SJSA1 (cell line): ENCODE measurements at places on chromosomes 16 and 17. TPM values are rescaled to one million over a fixed set of nuclear protein-coding genes. Genes with fewer than 3 reads are reported as not detected.

Gene CRHR1
- not detected in 2 replicates for total RNA-seq

Gene TPSB2
- total RNA-seq: not detected in 2 replicates

Gene RFWD3
- total RNA-seq: 39.6 and 61.9 TPM in 2 replicates

Gene NAA38
- total RNA-seq: 90.7 and 148 TPM in 2 replicates

Gene OR2C1
- total RNA-seq: 0.08 TPM in 1 of 2 replicates, not detected in the other

Gene SMIM36
- not detected in 2 replicates for total RNA-seq

Gene RAMP2
- total RNA-seq: not detected in 2 replicates

Gene FAM83G
- total RNA-seq: 4.8 and 6.7 TPM in 2 replicates

Gene SLC47A1
- total RNA-seq: not detected in 2 replicates

Gene LDAF1
- 12.2 and 33.5 TPM in 2 replicates for total RNA-seq

Gene FA2H
- not detected in 2 replicates for total RNA-seq

Gene HOXB1
- total RNA-seq: not detected in 2 replicates

Gene MYH13
- total RNA-seq: not detected in 2 replicates

Gene WNK4
- 0.25 TPM in 1 of 2 replicates, not detected in the other for total RNA-seq

GRCh38 chr17:63151941-63152523, 186.0 kb downstream of the TANC2 start:
- H3K4me1 ChIP-seq: no peaks in the 10 kb centered on the region
- no peaks in the 10 kb centered on the region for H3K36me3 ChIP-seq

DNA sequence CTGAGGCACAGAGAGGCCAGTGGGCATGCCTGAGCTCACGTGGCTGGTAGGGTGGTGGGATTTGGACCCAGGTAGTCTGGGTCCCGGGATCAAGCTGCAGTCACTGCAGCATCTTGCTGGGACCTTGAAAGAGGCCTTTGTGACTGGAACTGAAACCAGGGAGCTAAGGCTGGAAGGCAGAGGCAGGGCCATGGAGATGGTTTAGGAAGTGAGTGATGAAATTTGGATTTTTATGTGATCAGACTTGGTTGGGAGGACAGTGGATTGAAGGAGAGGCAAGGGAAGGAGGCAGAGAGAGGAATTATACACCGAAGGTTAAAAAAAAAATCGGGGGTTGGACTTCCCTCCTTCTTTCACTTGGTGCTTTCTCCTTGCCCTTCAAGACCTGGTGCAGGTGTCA, 255.4 kb upstream of the CACNG5 start:
- no peaks in the 10 kb centered on the region for H3K36me3 ChIP-seq
- no peak overlapping the region for H3K27ac ChIP-seq
- peaks cover 27% of the 10 kb centered on the region for H3K4me1 ChIP-seq
- H3K27me3 ChIP-seq: no peaks in the 10 kb centered on the region
- DNase-seq: no peak

- H3K27ac ChIP-seq: no peak overlapping the region
- no peaks in the 10 kb centered on the region for H3K4me1 ChIP-seq
- no peak overlapping the region for H3K4me3 ChIP-seq
- H3K36me3 ChIP-seq: no peaks in the 10 kb centered on the region
- no peaks in the 10 kb centered on the region for H3K27me3 ChIP-seq
- DNase-seq: no peak
Observed at GRCh38 chr17:67289181-67289876, 44.3 kb upstream of the HELZ start.

DNA sequence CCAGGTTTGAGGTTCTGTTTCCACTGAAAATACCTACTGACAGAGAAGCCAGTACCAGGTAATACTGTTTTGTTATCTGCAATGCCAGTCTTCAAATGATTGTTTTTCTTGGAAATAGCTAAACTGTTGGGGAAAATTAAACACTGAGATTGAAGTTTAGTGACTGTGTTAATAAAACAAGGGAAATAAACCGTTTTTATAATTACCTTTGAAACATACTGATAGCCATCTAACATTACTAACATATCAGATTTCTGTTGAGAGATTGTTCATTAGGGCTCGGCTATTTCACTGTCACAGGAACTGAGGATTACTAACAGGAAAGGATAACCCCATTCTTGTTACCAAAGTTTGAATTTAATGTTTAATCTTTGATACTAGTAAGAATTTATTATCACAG, 42.1 kb downstream of the CYB5B start:
- no peaks in the 10 kb centered on the region for H3K27me3 ChIP-seq
- no peak overlapping the region for H3K27ac ChIP-seq
- peaks cover 25% of the 10 kb centered on the region for H3K36me3 ChIP-seq
- no peak for DNase-seq

- no peaks in the 10 kb centered on the region for H3K4me1 ChIP-seq
- no peak overlapping the region for H3K27ac ChIP-seq
- peaks cover 9% of the 10 kb centered on the region for H3K27me3 ChIP-seq
- no peak overlapping the region for H3K4me3 ChIP-seq
Observed at GRCh38 chr16:55842369-55843104, 9.6 kb upstream of the CES1 start.

- H3K27me3 ChIP-seq: no peaks in the 10 kb centered on the region
- H3K36me3 ChIP-seq: peaks cover 97% of the 10 kb centered on the region
- no peak overlapping the region for H3K27ac ChIP-seq
- H3K4me3 ChIP-seq: no peak overlapping the region
- H3K4me1 ChIP-seq: peaks cover 17% of the 10 kb centered on the region
Observed at GRCh38 chr17:63832455-63832854, 5.0 kb upstream of the FTSJ3 start.

- no peak overlapping the region for H3K4me3 ChIP-seq
- no peaks in the 10 kb centered on the region for H3K36me3 ChIP-seq
- no peak for DNase-seq
- no peaks in the 10 kb centered on the region for H3K27me3 ChIP-seq
- peaks cover 13% of the 10 kb centered on the region; the same call in 1 of the 2 replicates for H3K4me1 ChIP-seq
- no peak overlapping the region for H3K27ac ChIP-seq
Observed at GRCh38 chr16:88286301-88286923, 96.3 kb upstream of the ZNF469 start.

DNA sequence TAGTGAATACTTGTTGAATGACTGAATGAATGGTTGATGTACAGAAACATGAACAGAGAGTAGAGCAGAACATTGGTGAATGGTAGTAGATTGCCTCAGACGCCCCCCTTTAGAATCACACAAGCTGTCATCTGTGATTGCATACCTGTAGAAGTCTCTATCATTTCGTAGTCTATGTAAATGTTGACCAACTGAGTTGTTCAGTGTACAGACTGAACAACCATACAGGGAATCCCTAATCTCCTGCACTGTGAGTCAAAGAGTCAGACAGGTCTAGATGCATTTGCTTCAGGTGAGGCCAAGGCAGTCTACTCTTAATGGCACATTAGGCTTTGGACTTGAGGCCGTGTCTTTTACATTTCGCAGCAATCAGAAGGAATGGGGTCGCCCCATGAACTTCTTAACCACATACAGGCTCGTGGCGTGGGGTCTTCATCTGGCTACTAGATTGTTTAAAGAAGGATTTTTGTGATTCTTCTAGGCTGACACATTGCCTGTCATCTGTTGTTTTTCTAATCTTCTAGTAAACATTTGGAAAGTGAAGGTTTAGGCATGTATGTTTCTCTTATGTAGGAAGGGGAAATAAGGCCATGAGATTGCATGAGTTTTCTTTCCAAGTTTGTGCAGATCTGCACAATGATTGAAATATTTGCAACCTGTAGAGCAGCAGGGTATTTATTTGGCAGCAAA, 157.4 kb downstream of the WWOX start:
- H3K27me3 ChIP-seq: no peaks in the 10 kb centered on the region
- no peaks in the 10 kb centered on the region for H3K36me3 ChIP-seq
- no peak overlapping the region for H3K4me3 ChIP-seq
- peaks cover 62% of the 10 kb centered on the region for H3K4me1 ChIP-seq
- peak; percentile 87 for DNase-seq

- no peaks in the 10 kb centered on the region for H3K36me3 ChIP-seq
- peaks cover 21% of the 10 kb centered on the region for H3K4me1 ChIP-seq
- DNase-seq: no peak
- H3K27ac ChIP-seq: no peak overlapping the region
- H3K4me3 ChIP-seq: no peak overlapping the region
Observed at GRCh38 chr17:19357761-19358160, 4.8 kb downstream of the B9D1 start.

DNA sequence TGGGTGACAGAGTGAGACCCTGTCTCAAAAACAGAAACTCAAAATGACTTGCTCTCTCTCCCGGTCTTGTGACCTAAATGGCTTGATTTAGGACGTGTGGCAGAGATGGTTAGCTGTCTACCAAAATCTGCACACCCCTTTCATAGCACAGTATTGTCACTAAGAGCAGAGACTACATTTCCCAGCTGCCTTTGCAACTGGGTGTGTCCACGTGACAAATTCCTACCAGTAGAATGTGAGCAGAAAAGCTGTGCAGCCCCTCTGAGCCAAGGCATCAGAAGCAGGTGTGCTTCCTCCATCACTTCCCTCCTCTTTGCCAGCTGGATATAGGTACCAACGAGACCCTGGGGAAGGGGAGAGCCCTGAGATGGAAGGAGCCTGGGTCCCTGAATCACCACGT, 25.5 kb downstream of the GPR142 start:
- H3K27ac ChIP-seq: no peak overlapping the region
- H3K36me3 ChIP-seq: no peaks in the 10 kb centered on the region
- H3K27me3 ChIP-seq: no peaks in the 10 kb centered on the region
- no peaks in the 10 kb centered on the region for H3K4me1 ChIP-seq

GRCh38 chr16:75565640-75566039, 539 bp upstream of the GABARAPL2 start:
- peak overlapping the region; percentile 97 for H3K4me3 ChIP-seq
- H3K4me1 ChIP-seq: peaks cover 14% of the 10 kb centered on the region
- H3K27me3 ChIP-seq: peaks cover 21% of the 10 kb centered on the region; the same call in 1 of the 2 replicates
- DNase-seq: no peak
- H3K36me3 ChIP-seq: peaks cover 45% of the 10 kb centered on the region

- no peaks in the 10 kb centered on the region for H3K27me3 ChIP-seq
- DNase-seq: peak; percentile 66
- peaks cover 79% of the 10 kb centered on the region for H3K4me1 ChIP-seq
- no peaks in the 10 kb centered on the region for H3K36me3 ChIP-seq
Observed at GRCh38 chr17:48244121-48244711, 136.7 kb downstream of the SNX11 start.

GRCh38 chr17:76063875-76064546, 8.3 kb downstream of the SRP68 start:
- DNase-seq: no peak
- H3K4me1 ChIP-seq: no peaks in the 10 kb centered on the region
- peaks cover 90% of the 10 kb centered on the region for H3K36me3 ChIP-seq
- no peak overlapping the region for H3K4me3 ChIP-seq

DNA sequence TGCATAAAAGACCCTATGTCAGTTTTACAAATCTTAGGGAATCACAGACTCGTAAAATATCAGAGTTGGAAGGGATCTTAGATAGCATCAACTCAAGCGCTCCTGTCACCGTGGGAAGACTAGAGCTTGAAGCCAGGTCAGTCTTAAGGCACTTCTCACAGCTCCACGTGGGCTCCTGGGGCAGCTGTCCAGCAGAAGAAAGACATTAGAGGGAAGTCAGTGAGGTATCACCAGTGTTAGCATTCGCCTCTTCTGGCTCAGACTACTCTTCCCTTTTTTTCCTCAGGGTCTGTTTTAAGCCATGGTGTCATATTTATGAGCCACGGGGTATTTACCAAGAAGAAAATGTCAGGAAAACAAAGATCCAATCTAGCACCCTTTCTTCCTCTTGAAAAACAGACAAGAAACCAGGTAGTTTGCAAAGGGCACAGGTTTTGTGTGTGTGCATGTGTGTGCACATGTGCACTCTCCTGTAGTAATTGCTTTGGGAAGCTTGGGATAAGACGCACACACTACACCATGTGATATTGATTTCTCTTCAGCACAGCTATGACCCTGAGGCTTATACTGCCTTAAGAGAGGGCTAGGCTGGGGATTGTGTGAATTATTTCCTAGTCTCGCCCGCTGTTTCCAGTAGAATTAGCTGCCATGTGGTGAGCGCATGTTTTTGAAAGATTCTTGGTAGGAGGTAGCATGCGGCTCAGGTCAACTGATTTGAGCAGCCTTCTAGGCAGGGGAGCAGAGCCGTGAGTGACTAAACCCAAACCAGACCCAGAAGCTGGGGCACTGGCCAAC, 61.0 kb upstream of the ELAC2 start:
- no peak overlapping the region for H3K4me3 ChIP-seq
- H3K27ac ChIP-seq: no peak overlapping the region
- peaks cover 7% of the 10 kb centered on the region for H3K4me1 ChIP-seq
- no peaks in the 10 kb centered on the region for H3K27me3 ChIP-seq
- no peak for DNase-seq

- peaks cover 39% of the 10 kb centered on the region for H3K4me1 ChIP-seq
- H3K27ac ChIP-seq: peak within 1 kb of the TSS; percentile 63
- H3K4me3 ChIP-seq: peak within 1 kb of the TSS; percentile 95
Observed at GRCh38 chr17:38428112-38428642, at the start of gene ARHGAP23. Gene ARHGAP23 (plus strand): TSS chr17:38428464. CDS start chr17:38428486, 22 bp downstream.

DNA sequence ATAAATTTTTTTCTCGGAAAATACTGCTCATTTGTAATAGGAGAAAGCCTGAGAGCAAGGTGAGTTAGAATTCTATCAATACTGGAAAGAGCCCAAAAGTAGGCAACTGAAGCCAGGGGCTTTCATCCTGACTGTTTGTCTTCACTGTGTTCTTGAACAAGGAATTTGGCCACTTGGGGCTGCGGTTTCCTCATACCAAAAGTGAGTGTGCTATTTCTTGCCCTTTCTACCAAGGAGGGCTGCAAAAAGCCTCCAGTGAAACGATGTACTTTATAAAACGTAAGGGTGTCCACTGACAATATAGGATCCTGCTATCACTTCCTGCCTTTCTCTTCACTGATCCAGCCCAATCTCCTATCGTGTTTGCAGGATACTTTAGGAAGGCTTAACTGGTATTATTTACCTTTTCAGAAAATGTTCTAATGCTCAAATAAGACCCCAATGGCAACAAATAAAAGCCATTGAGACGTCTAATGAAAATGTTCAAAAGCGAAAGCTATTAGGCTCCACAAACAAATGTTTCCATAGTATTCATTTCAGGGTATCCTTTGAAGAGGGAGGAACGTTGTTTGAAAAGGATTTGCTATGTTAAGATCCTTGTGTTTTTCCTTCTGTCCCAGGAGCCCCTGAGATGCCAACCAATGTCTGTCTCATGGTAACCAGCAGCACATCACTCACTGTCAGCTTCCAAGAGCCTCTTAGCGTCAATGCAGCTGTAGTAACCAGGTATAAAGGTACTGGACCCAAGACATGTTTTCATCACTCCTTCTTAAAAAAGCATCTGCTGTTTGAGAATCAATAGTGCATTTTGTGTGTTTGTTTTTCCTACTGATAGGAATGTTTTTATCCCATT, 219.3 kb upstream of the NOG start:
- H3K4me3 ChIP-seq: no peak overlapping the region
- H3K4me1 ChIP-seq: peaks cover 24% of the 10 kb centered on the region
- no peak overlapping the region for H3K27ac ChIP-seq
- no peaks in the 10 kb centered on the region for H3K27me3 ChIP-seq

DNA sequence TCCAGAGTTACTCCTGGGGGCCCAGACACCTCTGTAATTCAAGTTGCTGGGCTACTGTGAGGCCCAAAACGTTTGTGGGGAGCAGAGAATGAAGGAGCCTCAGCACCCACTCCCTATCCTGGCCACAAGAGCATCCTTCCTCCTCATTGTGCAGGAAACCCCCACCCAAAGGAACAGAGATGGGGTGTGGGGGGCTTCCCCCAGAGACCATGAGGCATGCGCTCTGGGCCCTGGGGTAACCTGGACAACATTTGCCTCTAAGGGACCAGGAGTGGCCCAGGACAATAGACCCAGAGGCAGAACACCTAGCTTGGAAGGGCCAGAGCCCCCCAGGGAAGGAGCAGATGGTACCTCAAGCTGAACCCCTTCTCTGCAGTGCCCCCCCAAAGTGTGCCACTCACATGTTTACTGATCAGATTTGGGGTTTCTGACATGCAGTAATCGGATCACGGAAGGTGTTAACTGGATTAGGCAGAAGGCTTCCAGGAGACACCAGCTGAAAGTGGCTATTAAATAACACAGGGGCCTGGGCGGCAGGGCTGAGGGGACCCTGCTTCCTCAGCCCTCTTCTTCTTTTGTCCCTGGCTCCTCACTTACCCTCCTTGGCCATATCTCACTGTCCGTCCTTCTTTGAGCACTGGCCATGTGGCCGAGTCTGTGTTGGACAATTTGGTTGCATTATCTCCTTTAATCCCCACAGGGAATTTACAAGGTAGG, 50.8 kb downstream of the SDK2 start:
- no peak for DNase-seq
- no peak overlapping the region for H3K4me3 ChIP-seq
- peaks cover 32% of the 10 kb centered on the region for H3K27me3 ChIP-seq
- H3K36me3 ChIP-seq: no peaks in the 10 kb centered on the region
